DMS79 treated with DMSO at 0.1 percent for 48 hours (cell line): ENCODE measurements at places on chromosomes 1 and 21.

GRCh38 chr1:208985231-208985630 lies 598.3 kb upstream of the CAMK1G start:
- no peak for DNase-seq

GRCh38 chr1:161085165-161085564 lies 4.2 kb downstream of the NECTIN4 start:
- no peak for DNase-seq

DNA sequence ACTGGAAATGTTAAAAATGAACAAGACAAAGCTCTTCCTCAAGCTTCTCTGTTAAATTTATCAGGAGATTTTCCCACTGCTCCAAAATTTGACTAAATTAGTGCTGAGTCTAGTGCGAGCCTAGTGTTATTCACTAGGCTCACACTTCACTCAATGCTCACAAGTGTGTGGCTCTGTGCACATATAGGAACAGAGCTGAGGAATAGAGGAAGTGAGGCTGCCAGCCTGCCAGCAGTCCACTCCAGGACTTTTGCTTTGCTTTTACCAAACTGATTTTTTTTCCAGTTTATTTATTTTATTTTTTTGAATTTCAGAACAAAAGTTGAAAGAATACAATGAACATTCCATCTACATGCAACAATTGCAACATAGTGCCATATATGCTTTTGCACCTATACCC lies 87.2 kb downstream of the VAV3 start:
- no peak for DNase-seq

GRCh38 chr1:55309053-55309452 lies 93.9 kb upstream of the USP24 start:
- DNase-seq: no peak

DNA sequence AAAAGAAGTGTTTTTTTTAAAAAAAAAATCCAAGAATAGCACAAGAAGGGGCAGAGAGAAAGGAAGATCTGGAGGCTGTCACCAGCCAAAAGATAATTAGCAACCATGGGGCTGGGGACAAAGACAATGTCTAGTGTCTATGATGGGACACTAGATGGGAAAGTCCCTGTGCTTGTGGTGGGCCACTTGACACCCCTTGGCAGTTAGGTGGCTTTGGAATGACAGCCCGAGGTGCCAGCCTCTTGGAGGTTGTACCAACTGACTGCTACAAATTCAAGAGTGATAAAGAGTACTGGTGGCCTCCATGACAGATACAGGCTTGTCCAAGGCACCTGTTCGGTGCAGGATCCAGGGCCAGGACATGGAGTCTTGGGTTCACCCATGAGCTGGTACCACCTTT lies 21.6 kb downstream of the ATP2B4 start:
- DNase-seq: no peak

- DNase-seq: no peak
These were observed 438.2 kb upstream of the LRRC7 start for GRCh38 chr1:69129538-69129937.
